ENCODE measurements at places on chromosomes 6 and 20. TPM values are rescaled to one million over a fixed set of nuclear protein-coding genes. Genes with fewer than 3 reads are reported as not detected.

- DNase-seq = no peak
Observed at GRCh38 chr6:164072240-164072666, 657.7 kb downstream of the QKI start.

Gene DSP
- total RNA-seq = 74.9 TPM

DNA sequence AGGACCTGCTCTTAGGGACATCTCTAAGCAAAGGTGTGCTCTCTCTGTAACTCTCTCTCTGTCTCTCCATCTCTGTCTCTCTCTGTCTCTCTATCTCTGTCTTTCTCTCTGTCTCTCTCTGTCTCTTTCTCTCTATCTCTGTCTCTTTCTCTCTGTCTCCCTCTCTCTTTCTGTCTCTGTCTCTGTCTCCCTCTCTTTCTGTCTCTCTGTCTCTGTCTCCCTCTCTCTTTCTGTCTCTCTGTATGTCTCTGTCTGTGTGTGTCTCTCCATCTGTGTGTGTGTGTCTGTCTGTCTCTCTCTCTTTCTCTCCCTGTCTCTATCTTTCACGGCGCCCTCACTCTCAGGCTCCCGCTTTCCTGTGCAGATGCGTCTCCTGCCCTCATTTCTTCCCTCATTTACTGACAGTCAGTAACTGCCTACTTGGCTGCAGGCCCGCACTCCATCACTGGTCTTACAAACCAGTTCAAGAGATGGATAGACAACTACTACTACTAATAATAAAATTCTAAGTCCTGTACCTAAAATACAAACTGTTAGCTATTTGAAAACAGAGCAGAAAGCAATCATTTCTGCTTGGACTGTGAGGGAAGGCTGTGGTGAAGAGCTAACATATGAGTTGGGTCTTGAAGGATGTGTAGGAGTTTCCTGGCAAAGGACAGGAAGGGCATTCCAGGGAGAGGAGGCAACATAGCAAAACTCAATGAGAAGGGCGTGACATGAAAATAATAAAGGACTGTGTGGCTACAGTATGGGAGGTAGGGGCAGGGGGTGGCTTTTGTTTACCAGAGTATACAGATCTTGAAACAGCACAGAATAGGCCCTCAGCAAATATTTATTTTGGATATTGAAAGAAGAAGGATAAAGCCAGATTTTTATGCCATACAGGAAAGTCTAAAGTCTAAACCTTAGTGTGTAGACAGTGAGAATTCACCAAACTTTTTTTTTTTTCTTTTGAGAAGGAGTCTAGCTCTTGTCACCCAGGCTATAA, 67.8 kb upstream of the TAB2 start:
- no peak for DNase-seq

Gene ELOVL2
- 29.4 TPM for total RNA-seq

GRCh38 chr6:99369533-99369932, 20.1 kb upstream of the FAXC start:
- DNase-seq = no peak

Gene SLPI
- 2.4 TPM for total RNA-seq

Gene PARD6B
- 8.4 TPM for total RNA-seq

- no peak for DNase-seq
Observed at GRCh38 chr6:11812951-11813350, 34.3 kb upstream of the ADTRP start.

DNA sequence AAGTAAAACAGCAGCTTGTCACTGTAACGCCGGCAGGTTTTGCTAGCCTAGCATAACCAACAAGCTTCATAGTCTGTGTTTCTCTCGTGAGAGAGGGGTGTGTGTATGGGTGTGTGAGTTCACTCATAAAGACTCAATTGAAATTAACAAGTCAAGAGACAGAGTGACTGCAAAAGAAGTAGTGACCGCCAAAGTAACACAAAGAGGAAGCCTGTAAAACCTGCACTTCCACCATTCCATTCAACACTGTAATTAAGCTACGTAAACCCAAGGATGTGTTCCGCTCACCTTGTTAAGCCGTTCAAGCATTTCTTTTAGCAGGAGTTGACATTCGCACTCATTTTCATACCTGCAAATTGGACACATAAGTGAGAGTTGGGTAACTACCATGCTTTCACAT, 6.6 kb downstream of the BFSP1 start:
- no peak for DNase-seq

- DNase-seq = no peak
Observed at GRCh38 chr6:14656649-14657048, 539.1 kb downstream of the CD83 start.

- DNase-seq = no peak
Observed at GRCh38 chr6:37554480-37554819, 54.8 kb upstream of the CCDC167 start.

- DNase-seq = no peak
Observed at GRCh38 chr6:142223938-142224337, 76.9 kb downstream of the VTA1 start.

Gene L3MBTL3
- total RNA-seq = 12.0 TPM

Gene NKAIN2
- total RNA-seq = 4.6 TPM

- DNase-seq = no peak
Observed at GRCh38 chr6:38498085-38498484, 141.6 kb downstream of the BTBD9 start.

Gene ARMH2
- total RNA-seq = not detected

Gene TBXT
- not detected for total RNA-seq

- DNase-seq = no peak
Observed at GRCh38 chr20:62908971-62909791, 17.1 kb downstream of the DIDO1 start.

DNA sequence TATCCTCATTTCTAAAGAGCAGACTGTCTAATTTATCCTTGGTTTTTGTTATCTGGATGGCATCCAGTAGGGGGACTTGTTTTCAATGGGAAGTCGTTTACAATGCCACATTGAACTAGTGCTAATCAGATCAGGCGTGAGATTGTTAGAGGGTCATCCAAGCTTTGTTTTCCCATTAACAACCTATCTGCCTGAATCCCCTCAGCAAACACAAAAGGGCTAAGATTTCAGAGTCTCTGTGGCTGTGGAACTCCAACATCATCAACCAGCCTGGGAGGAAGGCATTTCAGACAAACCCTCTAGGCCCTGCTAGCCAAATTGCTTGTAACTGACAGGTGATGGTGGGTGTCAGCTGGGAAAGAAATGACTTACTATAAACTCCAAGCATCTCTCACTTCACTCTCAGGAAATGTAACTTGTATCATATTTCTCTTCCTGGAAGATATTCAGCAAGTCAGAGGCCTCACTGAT, 47.7 kb downstream of the COL19A1 start:
- DNase-seq = no peak

DNA sequence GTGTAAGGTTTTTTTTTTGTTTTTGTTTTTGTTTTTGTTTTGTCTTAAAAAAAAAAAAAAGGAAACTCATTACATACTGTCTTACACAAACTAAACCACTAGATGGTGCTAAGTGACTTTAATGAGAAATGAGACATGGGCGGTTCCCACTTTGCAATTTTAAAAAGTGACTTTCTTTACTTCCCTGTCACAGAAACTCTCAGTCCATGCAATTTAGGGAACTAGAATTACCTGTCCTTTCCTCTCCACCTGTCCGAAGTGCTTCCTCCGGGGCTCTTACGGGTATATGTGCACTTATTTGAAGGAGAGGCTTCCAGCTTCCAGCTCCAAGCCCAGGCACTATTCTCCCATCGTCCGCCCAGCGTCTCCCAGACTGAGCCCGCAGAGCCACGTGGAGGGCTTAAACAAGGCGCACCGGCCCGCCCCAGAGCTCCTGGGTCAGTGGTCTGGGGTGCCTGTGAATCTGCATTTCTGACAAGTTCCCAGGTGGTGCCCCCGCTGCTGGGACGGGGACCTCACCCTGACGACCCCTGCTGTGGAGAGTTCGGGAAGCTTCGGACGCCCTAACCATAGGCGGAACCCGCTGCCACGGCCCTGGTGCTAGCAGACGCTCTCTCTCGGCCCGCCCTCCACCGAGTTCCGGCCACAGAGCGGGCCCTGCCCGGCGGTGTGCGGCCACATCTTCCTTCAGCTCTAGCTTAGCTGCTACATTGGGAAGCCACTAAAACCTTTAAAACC, 26.1 kb downstream of the BFSP1 start:
- peak; percentile 76 for DNase-seq

Gene ANGPT4
- total RNA-seq = 0.24 TPM

GRCh38 chr6:46651006-46651405, 1.6 kb downstream of the CYP39A1 start:
- DNase-seq = no peak

DNA sequence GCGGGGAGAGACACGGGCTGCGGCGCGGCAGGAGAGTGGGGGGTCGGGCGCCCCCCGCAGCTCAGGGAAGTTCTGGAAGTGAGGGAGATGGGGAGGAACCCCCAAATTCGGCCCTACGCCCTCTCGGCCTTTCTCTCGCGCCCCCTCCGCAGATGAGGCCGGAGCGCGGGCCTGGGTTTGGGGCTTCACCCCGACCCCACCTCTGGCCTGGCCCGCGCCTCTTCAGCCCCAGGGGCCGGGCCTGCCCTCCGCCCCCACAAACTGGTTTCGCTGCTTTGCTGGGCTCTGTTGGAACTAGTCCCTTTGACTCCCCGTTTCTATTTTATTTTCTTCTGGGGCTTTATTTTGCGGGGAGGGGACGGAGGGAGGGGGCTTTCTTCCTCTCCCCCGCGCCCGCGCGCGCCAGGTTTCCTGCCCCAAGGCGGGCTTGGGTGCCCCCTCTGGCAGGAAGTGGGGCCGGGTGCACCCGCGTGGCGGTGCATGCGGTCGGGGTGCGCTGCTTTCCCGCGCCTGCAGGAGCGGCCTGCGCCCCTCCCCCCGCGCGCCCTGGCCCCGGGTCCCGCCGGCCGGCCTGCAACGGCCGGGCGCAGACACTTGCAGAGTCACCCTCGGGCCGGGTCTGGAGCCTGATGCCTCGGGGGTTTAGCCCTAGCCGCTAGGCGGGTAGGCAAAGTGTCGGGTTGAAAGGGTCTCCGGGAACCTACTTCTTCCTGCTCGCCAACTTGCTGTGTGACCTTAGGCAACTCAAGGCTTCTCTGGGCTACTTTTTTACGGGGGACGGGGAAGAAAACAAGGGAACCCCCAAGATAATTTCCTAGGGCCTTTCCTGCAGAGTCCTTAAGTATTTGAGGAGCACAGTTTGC, 1.3 kb downstream of the HMGA1 start:
- no peak for DNase-seq

Gene EDN1
- total RNA-seq = 39.5 TPM

Gene CST5
- not detected for total RNA-seq

DNA sequence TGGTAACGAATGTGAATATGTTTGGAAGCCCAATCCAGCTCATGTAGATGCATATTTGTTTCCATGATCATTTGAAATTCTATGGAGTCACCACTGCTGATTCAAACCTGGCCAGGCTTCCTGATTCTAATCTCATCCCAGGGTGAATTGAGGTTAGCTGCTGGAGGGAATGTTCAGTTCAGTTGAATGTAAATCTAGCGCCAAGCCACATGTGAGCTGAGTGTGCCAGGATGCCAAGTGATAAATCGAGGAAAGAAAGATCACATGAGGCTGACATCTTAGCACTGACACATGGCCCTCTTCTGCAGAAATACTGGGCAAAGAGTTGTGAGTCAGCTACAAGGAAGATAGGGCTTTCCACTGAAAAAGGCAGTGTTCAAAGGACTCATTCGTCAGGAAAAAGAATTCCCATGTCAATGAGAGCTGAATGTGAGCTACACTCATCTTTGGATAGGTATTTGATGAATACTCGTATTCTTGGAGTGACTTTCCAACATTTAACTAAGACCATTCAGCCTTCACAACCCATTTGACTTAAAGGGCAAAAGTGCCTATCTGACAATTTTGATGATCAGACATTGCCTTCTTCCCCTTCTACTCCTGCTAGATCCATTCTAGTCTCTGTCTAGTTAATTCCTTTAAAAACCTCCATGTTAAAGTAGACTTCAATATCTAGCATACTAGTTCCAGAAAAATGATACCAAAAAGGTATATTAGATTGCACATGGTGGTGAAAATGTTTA, 172.1 kb downstream of the MTFR2 start:
- DNase-seq = no peak

DNA sequence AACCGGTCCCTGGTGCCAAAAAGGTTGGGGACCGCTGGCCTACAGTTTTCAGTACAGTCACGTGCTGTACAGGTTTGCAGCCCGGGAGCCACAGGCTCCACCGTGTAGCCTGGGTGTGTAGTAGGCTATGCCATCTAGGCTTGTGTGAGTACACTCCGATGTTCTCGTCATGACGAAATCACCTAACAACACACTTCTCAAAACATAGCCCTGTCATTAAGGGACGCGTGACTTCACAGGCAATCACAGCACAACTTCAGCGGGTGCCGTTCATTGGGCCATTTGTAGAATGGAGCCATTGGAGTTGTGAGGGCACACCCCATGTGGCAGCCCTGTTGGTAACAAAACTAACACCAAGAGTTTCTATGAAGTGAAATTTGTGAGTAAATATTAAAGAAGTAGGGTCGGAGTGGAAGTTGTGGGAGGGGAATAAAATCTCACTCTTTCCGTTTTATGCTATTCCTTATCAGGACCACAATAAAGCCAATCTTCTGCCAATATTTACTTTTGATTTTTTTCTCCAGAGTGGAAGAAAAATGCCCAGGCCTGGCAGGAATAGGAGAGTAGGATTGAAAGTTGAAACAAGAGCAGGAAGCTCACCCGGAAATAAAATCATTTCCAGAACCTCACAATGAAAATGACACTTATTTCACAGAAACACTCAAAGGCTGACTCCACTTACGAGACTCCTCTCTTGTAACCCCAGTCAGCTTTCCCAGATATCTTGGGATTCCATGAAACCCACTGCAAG, 63.7 kb upstream of the PTPN1 start:
- peak; percentile 52 for DNase-seq

GRCh38 chr20:21386111-21386510, 11.2 kb downstream of the NKX2-4 start:
- no peak for DNase-seq

DNA sequence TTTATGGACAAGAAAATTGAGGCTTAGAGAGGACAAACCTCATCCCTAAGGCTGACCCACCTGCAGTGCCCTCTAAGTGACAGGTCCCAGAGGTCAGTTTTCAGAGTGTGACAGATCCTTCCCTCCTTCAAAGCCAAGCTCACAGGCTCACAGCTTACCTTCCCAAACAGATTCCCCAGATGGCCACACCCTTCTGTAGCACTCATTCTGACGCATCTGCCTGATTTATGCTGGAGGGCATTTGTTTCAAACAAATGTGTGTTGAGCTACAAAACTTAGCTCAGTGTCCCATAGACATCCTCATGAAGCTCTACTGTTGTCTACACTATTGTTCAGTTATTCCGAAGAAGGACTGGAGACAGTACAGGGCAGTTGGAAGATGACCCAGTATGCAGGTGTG, 60.6 kb upstream of the RIN2 start:
- no peak for DNase-seq

GRCh38 chr6:98769546-98769945, 64.8 kb upstream of the POU3F2 start:
- DNase-seq = no peak

Gene TRDN
- total RNA-seq = 5.1 TPM

Gene SLC17A1
- total RNA-seq = 6.5 TPM

Gene PDCD2
- 49.1 TPM for total RNA-seq

GRCh38 chr6:108102965-108103364, 28.4 kb upstream of the OSTM1 start:
- no peak for DNase-seq

Gene GJA10
- total RNA-seq = 1.7 TPM

Gene ADGRG6
- 104 TPM for total RNA-seq

- peak; percentile 15 for DNase-seq
Observed at GRCh38 chr6:53926505-53926904, 131.7 kb downstream of the LRRC1 start.

- peak; percentile 55 for DNase-seq
Observed at GRCh38 chr6:11172501-11173327, 59.8 kb downstream of the NEDD9 start.

- no peak for DNase-seq
Observed at GRCh38 chr6:135438907-135439535, 58.5 kb downstream of the AHI1 start.

Gene SGK2
- total RNA-seq = not detected

Data from umbilical cord (tissue), 2 donors.